Glutamatergic neuron (in vitro differentiated cells): ENCODE measurements at places on chromosomes 3 and 15.

GRCh38 chr3:49377483-49377882 is 19.3 kb upstream of the GPX1 start:
- H3K36me3 ChIP-seq: no peaks in the 10 kb centered on the region
- DNase-seq: no peak
- H3K27me3 ChIP-seq: peaks cover 4% of the 10 kb centered on the region
- no peaks in the 10 kb centered on the region for H3K4me1 ChIP-seq

DNA sequence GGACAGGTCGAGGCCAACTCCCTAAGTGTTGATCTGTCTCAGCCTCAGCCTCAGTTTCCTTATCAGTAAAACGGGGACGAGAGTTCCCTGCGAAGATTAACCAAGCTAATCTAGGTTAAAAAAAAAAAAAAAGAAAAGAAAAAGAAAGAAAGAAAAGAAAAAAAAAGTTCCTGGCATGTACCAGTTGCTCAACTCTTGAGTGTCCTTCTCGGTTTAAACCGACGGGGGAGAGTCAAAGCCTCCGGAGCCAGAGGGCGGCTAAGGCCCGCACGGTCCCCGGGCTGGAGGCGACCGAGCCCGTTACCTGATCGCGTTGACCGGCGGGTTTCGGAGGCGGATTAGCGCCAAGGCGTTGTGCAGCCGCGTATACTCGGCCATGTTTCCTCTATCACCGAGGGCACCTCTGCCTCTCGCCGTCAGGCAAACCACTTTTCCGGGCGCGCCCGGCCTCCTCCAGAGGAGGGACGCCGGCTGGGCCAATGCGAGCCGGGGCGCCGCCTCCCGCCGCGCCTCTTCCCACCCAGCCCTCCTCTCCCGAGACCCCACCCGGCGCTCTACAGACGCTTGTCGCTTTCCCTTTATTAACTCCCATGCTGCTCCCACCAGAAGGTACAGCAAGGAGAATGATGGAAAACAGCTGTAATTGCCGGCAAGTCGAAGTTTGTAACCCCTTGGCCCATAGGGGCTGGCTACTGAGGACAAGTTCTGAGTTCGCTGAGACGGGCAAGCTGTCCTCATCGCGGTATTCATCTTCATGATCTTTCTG is at the start of gene EHHADH:
Gene EHHADH, minus strand, starts transcription at position 405 of the 766 bp plus-strand sequence. Its CDS starts 27 bp downstream, at position 378.
- peak; percentile 62 for DNase-seq
- H3K4me3 ChIP-seq: peak within 1 kb of the TSS; percentile 67
- peak within 1 kb of the TSS; percentile 18 for H3K27ac ChIP-seq
- peaks cover 16% of the 10 kb centered on the region for H3K36me3 ChIP-seq
- no peaks in the 10 kb centered on the region for H3K4me1 ChIP-seq

DNA sequence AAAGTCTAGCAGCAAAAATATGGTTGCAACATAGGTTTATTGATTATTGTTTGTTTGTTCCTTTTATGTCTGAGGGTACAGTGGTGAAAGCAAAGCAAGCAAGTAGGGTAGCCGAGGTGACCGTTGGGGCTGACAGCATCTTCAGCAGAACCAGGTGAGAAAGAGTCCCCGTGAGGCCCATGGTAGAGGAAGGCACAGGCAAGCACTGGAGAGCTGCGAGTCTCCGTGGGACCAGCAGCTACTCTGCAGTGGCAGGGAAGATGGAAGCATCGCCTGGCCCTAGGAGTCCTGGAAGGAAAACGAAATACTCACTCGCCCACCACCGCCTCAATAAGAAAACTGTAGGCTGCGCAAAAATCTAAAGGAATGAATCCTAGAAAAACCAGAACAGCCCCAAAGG is 25.3 kb upstream of the GABRA5 start:
- H3K4me1 ChIP-seq: peaks cover 8% of the 10 kb centered on the region
- H3K27me3 ChIP-seq: peaks cover 2% of the 10 kb centered on the region
- no peak for DNase-seq
- no peak overlapping the region for H3K27ac ChIP-seq
- H3K36me3 ChIP-seq: no peaks in the 10 kb centered on the region
- peak overlapping the region; percentile 7 for H3K4me3 ChIP-seq

GRCh38 chr3:12040902-12041301 is 36.7 kb downstream of the SYN2 start:
- no peaks in the 10 kb centered on the region for H3K27me3 ChIP-seq
- peaks cover 15% of the 10 kb centered on the region for H3K4me1 ChIP-seq

- H3K4me3 ChIP-seq: no peak overlapping the region
- H3K27me3 ChIP-seq: peaks cover 3% of the 10 kb centered on the region
- H3K27ac ChIP-seq: no peak overlapping the region
- H3K4me1 ChIP-seq: peaks cover 20% of the 10 kb centered on the region
- no peak for DNase-seq
Observed at GRCh38 chr3:127165694-127166485, 27.0 kb upstream of the PRR23E start.

DNA sequence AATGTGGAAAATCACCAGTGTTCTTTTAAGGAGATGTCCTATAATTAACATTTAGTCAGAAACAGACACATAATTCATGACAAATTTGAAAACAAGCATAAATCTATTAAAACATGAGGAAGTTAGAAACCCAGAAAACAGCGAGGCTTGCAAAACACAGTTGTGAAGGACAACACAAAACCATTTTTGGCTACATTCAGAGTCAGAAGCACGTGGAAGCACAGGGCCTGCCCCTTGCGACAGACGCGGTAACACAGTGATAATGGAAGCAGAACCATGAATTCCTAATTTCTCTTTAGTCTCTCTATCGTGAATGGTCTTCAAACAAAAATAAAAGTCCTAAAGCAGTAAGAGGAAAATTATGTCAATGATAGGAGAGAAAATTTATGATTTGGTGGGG is 12.2 kb downstream of the NCEH1 start:
- H3K4me3 ChIP-seq: no peak overlapping the region
- H3K27ac ChIP-seq: no peak overlapping the region
- no peaks in the 10 kb centered on the region for H3K4me1 ChIP-seq
- DNase-seq: no peak
- H3K27me3 ChIP-seq: no peaks in the 10 kb centered on the region

GRCh38 chr3:148315756-148316155 is 381.9 kb upstream of the AGTR1 start:
- no peaks in the 10 kb centered on the region for H3K27me3 ChIP-seq
- H3K4me3 ChIP-seq: no peak overlapping the region
- no peak overlapping the region for H3K27ac ChIP-seq
- H3K4me1 ChIP-seq: no peaks in the 10 kb centered on the region
- H3K36me3 ChIP-seq: no peaks in the 10 kb centered on the region

- no peak overlapping the region for H3K4me3 ChIP-seq
- no peaks in the 10 kb centered on the region for H3K27me3 ChIP-seq
- no peak for DNase-seq
- no peaks in the 10 kb centered on the region for H3K36me3 ChIP-seq
- no peak overlapping the region for H3K27ac ChIP-seq
- H3K4me1 ChIP-seq: no peaks in the 10 kb centered on the region
Observed at GRCh38 chr3:152591515-152591914, 243.4 kb upstream of the P2RY1 start.

DNA sequence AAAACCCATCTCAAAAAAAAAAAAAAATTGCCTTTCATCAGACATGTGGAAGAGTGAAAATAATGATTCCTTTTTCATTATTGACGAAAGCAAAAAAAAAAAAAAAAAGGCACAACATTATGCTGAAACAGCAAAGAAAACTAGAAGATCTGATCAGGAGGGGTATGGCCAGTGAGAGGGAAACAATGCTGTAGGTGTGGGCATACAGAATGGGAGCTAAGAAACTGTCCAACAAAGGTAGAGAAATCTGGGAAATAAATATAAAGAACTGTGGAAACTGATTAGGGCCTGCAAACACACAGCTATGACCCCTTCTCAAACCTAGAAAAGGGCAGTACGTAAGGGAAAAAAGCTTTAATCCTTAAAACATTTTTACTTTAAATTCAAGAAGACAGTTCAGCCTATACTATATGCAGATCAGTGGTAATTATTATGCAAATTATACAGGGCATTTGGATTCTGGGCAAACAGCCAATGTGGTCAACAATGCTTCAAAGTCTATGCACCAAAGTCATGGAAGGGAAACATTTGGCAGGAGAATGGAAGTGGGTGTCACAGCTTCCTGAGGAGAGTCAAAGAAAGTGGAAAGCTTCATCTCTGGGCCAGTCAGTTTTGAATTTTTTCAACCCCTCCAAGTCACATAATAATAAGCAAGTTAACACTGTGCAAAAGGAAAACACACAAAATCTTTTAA is 68.3 kb upstream of the SLC12A8 start:
- no peak overlapping the region for H3K4me3 ChIP-seq
- peaks cover 14% of the 10 kb centered on the region for H3K4me1 ChIP-seq
- no peak overlapping the region for H3K27ac ChIP-seq
- H3K36me3 ChIP-seq: no peaks in the 10 kb centered on the region
- no peak for DNase-seq
- peaks cover 2% of the 10 kb centered on the region for H3K27me3 ChIP-seq

DNA sequence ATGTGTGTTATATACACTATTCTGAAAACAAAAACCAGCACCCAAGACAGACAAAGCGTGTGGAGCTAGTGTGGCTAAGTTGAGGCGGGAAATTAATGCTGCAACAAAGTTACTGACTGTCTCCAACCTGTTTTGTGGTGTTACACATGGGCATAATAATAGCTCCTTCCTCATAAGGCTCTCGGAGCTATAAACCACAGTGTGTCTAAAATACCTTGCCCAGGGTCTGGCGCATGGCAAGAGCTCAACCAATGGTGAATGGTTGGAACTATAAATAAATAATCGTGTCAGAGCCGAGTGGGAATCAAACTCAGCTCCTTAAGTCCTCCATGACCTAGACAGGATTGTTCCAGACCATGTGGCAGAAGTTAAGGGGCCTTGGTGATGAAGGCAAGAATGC is 35.9 kb upstream of the TFRC start:
- H3K4me3 ChIP-seq: no peak overlapping the region
- no peak overlapping the region for H3K27ac ChIP-seq
- no peaks in the 10 kb centered on the region for H3K36me3 ChIP-seq
- peaks cover 2% of the 10 kb centered on the region for H3K27me3 ChIP-seq

GRCh38 chr15:28881170-28881569 is 4.6 kb upstream of the APBA2 start:
- peaks cover 4% of the 10 kb centered on the region for H3K4me1 ChIP-seq
- no peaks in the 10 kb centered on the region for H3K36me3 ChIP-seq
- H3K27me3 ChIP-seq: peaks cover 8% of the 10 kb centered on the region

DNA sequence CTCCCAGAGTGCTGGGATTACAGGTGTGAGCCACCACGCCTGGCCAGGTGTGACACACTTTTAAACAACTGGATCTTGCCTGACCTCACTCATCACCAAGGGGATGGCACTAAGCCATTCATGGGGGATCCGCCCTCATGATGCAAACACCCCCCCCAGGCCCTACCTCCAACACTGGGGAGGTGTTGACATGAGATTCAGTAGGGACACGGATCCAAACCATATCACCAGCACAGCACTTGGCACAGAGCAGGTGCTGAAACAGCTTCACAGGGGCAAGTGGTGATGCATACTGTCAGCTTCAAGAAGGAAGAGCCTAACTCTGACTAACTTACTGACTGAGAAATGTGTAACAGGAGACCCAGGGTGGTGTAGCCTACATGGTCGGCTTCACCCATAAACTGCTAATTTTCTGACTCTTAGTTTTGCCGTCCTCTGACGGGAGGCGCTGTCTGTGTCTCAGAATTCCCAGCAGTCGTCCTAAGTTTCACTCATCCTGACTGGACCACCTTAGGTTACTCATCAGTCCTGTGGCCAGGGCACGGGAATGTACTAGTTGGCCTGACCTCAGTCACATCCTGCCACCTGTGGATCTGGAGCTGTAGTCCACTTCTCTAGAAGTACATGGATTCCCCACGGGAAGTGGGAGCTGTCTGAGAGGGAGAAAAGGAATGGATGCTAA is 81.9 kb upstream of the PLXNA1 start:
- no peak overlapping the region for H3K27ac ChIP-seq
- peaks cover 2% of the 10 kb centered on the region for H3K27me3 ChIP-seq
- H3K4me1 ChIP-seq: peaks cover 10% of the 10 kb centered on the region
- H3K36me3 ChIP-seq: peaks cover 8% of the 10 kb centered on the region
- DNase-seq: no peak

DNA sequence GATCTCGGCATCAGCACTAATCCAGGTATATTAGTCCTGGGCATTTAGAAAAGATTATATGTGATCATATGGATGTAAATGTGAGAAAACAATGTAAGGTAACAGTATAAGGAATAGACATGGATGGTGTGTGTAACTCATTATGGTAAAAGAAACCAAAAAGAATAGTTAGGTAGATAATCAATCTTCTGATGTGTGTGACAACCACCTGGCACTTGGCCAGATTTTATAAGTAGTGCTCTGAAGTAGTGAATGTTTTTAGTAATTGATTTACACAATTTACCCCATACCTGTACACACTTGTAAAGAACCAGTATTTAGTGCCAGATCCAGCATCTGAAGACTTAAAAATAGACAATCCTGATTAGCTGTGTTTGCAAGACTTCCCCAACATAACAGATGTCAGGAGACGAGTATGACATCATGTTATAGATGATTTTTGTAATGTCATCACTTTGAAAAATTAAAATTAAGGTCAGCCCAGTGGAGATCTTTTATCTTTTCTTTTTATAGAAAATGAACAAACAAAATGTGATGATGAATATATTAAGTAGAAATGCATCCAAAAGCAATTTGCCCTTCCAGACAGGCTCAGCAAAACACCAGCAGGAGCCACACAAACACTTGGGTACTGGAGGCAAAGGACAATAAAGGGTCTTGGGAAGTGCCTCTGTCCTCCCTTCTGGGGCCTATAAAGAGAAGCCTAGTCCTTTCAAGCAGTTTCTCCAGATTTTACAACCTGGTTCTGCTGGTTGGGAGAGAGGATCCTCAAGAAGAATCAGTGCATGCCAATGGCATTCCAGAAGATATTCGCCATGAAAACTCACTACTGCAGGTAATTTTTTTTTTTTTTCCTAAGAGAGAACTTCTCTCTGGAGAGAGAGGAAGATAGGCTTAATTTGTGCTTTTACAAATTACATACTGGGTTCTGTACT is 140.7 kb downstream of the MECOM start:
- H3K4me1 ChIP-seq: no peaks in the 10 kb centered on the region
- H3K27me3 ChIP-seq: no peaks in the 10 kb centered on the region
- no peak for DNase-seq
- peaks cover 5% of the 10 kb centered on the region for H3K36me3 ChIP-seq
- no peak overlapping the region for H3K4me3 ChIP-seq

- no peaks in the 10 kb centered on the region for H3K36me3 ChIP-seq
- DNase-seq: no peak
- no peaks in the 10 kb centered on the region for H3K4me1 ChIP-seq
- H3K4me3 ChIP-seq: no peak overlapping the region
Observed at GRCh38 chr3:67017211-67017610, 19.1 kb downstream of the KBTBD8 start.

DNA sequence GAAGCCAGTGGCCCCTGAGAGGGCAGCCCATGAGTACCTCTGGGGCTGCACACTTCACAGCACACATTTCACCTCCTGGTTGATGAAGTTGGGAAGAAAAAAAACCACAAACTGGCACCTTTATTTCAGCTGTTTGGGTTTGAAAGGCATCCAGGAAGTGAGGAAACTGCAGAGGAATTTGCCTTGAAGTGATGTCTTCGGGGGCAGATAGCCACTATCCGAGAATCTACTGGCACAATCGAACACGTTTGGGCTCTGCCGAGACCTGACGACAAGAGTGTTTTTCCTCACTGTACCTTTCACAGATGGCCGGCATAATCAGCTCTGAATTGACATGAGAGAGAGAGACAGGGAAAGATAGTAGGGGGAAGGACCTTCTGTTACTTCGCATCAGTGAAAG is 59.7 kb downstream of the LRIG1 start:
- H3K36me3 ChIP-seq: no peaks in the 10 kb centered on the region
- H3K4me1 ChIP-seq: peaks cover 44% of the 10 kb centered on the region
- peak overlapping the region; percentile 57 for H3K27ac ChIP-seq
- no peak overlapping the region for H3K4me3 ChIP-seq
- H3K27me3 ChIP-seq: no peaks in the 10 kb centered on the region
- no peak for DNase-seq

- H3K4me1 ChIP-seq: peaks cover 9% of the 10 kb centered on the region
- H3K36me3 ChIP-seq: no peaks in the 10 kb centered on the region
- peak; percentile 93 for DNase-seq
Observed at GRCh38 chr15:52568601-52569585, at the start of gene ARPP19. Gene ARPP19, minus strand, starts transcription at chr15:52569030. Its CDS starts 138 bp downstream, at chr15:52568892.
